ENCODE measurements at places on chromosomes 16 and 17.

DNA sequence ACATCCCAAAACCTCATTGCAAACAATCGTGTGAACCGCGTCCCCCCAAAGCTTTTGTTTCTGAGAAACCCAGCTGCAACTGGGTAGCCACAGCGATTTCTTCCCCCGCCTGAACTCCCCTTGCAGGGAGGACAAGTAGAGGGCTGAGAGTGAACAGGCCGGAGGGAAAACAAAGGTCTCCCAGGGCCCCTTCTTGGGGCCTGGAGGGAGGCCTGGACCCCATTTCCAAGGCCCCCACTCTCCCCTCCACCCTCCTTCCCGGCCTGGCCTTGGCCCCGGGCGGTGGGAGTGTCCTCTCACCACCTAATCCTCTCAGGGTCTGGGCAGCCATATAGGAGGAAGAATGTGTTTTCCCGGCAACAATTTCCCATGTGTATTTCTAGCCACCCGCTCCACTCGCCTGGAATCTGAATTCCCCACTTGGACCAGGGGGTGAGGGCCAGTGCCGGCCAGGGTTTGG, 2.6 kb downstream of the GLIS2 start:
- no peak for DNase-seq

DNA sequence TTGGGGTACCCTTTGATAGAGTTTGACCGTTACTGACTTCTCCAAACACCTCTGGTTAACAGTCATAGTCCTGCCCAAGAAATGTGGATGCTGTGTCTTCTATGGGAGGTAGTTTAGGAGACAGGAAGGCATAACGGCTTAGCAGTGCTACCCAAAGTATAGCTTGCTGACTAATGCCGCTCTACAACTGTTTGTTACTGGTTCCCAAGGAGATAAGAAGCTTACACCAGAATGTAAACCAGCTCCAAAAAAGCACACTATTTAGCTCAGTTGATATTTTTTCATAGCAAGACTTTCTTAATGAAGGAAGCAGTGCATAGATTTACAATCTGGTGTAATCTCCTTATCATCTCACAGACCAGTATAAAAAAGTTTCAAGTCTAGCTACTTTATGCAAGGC, 95.7 kb downstream of the HS3ST3B1 start:
- no peak for DNase-seq

DNA sequence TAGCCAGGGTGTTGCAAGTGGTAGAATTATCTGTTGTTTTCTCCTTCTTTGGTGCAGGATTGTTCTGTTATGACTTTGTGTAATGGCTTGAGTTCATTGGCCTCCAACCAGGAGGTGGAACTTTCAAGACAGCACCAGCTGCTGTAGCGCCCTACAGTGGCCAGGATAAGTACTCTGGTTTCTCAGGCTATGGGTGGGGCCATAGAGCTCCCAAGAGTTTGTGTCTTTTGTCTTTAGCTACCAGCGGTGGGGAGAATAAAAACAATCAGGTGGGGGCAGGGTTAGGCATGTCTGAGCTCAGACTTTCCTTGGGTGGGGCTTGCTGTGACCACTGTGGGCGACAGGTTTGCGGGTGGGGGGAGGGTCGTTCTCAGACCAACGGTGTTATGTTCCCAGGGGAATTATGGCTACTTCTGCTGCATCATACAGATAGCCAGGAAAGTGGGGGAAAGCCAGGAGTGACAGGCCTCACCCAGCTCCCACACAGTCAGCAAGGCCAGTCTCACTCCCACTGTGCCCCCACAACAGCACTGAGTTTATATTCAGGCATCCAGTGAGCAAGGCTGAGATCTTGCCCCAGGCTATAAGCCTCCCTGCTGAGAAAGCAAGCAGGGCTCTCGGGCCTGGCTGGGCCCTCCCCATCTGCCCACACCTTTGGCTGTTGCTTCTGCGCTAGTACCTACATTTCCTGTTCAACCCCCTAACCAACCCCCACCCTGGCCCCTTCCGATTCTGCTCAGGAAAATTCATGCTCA, 15.4 kb downstream of the ABCA10 start:
- DNase-seq: no peak

GRCh38 chr17:73588301-73588846, 55.9 kb downstream of the SDK2 start:
- no peak for DNase-seq

DNA sequence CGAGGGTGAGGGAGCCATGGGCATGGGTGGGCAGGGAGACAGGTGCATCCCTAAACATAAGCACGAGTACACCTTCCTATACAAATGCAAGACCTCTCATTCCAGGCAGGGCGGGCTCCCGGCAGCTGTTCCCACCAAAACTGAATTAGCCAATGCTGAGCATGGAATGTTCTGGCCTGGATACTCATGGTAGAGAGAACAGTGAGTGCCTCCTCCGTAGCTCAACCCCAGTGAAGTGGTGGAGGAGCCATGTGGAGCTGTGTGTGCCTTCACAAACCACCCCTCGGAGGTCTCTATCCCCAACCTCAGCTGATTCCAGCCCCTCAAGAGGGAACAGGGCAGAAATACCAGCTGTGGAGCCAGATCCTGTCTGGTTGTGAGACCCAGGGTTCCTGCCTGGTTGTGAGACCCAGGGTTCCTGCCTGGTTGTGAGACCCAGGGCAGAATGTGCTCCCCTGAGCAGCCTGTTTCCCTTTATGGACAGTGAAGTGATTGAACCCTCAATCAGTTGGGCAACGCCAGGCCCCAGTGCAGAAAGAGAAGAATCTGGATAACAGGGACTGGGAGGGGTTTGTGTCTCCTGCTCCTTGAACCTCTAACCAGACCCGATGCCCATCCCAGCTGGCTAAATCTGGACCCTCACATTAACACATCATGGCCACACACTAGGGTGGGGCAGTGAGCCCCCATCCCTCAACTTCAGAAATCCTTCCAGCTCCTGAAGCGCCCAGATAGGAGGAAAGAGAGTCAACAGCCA, 2.4 kb upstream of the CDH16 start:
- no peak for DNase-seq

DNA sequence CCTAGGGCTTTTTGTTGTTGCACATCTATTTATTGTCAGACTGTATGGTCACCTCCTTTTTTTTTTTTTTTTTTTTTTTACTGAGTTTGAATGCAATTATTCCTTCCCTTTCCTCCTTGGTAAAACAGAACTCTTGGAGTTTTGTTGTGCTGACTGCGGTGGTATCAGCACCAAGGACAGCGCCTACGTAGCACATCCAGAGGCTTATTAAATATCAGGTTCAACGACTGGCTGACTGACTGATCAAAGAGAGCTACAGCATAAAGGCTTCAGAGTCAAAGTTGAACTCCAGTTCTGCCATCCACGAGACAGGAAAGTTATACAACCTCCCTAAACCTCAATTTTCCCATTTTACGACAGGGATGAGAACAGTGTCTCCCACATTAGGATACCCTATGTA, 86.1 kb upstream of the RBFOX1 start:
- DNase-seq: no peak

DNA sequence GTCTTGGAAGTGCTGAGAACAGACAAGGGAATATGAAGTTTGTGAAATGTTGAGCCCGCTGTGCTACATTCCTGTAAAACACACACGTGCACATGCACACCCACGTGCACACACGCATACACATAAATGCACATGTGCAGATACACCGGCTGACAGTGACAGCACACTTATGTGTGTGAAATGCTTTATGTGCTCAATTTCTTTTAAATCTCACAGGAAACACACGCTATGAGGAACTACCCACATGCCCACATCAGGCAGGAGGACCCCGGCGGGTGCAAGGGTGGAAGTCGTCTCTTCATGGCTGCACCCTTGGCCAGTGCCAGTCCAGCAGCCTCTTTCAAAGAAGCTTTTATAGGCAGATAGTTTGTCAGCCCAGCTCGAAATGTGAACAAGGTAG, 561 bp upstream of the WFDC1 start:
- DNase-seq: no peak

DNA sequence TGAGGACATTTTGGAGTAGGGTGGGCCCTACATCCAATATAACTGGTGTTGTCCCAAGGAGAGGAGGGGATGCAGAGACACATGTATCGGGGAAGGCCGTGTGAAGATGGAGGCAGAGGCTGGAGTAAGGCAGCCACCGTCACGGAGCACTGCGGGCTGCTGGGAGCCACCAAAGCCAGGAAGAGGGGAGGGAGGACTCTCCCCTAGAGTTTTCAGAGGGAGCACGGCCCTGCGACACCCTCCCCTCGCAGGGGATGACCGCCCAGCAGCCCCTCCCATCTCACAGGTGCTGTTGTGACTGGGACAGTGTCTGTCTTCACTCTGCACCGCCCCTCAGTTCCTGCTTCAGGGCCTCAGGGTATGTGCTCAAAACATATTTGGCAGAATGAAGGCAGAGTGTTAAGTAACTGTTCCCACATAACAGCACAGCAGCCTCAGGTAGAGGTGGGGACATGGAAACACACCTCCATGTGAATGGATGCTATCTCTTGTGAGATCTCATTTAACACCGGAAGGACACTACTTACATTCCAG, 82.2 kb downstream of the RBFOX3 start:
- no peak for DNase-seq

DNA sequence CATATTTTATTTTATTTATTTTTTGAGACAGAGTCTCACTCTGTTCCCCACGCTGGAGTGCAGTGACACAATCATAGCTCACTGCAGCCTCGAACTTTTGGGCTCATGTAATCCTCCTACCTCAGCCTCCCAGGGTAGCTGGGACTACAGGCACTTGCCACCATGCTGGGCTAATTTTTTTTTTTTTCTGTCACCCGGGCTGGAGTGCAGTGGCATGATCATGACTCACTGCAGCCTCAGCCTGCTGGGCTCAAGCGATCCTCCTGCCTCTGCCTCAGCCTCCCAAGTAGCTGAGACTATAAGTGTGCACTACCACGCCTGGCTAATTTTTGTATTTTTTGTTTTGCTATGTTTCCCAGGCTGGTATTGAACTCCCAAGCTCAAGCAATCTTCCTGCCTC, 17.1 kb downstream of the UNC45B start:
- DNase-seq: no peak

DNA sequence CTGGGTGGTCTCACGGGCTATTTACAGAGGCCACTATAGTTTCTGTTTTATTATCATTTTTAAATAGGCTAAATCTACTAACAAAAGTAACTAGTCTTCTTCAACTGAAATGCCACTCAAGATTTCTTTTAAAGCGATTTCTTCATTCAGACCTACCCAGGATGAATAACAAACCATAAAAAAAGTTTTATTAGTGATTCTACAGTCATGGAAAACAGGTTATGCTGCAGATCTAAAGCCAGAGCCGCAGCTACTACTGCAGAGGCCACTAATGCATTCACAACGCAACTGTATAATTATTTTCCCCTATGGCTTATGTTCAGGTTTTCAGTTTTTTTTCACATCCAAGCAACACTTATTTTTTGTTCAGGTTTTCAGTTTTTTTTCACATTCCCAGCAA, 136.2 kb upstream of the AXIN2 start:
- DNase-seq: no peak

- no peak for DNase-seq
Observed at GRCh38 chr17:74659889-74660288, 36.4 kb upstream of the CD300E start.

DNA sequence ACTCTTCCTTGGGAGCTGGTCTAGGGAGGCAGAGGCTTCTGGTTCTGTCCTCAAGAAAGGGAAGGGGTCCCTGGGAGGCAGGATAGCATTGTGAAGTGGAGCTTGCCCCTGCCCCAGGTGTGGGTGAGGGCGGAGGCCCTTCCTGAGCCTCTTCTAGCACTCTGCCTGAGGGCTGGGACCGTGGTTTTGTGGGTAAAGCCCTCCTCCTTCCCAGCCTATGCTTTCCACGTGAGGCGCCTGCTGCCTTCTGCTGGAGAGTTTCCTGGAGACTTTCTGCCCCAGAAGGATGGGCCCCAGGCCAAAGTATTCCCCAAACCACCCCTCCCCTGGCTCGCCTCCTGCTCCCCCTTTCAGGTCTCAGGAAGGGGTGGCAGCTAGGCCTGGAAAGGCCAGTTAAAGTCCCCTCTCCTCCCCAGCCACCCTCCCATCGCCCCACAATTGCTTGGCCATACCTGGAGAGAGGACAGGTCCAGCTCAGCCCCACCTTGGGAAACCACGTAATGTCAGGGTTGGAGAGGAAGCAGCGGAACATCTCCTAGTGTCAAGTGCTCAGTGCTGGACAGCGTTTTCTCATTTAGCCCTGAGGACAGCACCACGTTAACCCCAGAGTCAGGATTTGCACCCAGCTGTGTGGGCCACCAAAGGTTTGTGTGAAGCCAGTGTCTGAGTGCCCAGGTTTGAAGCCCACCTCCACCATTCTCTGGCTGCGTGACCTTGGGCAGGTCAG, 5.6 kb downstream of the SBK1 start:
- no peak for DNase-seq

DNA sequence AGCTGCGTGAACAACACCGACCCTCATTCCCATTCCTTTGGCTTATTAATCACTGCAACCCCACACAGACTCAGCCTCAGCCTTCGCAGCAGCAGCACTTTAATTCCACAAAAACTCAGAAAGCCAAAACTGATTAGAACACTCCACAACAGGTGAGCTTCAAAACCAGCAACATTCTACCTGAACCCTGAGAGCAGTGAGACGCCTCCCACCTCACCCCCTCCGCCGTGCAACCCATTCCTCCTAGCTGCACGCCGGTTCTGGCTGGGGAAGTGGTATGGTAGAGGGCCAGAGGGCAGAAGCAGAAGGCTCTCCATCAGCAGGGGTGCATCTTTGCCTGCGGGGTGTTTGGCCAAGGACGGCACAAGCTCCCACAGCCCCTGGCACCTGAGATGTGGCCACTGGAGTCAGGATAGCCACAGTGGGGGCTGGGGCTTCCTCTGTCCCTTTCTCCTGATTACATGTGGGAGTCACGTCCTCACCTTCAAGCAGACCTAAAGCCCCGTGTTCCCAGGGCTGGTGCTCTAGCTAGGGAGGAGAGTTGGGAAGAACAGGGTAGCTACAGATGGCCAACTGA, 1.6 kb downstream of the BORCS6 start:
- no peak for DNase-seq

- no peak for DNase-seq
Observed at GRCh38 chr17:64074704-64075426, 54.4 kb upstream of the ICAM2 start.

DNA sequence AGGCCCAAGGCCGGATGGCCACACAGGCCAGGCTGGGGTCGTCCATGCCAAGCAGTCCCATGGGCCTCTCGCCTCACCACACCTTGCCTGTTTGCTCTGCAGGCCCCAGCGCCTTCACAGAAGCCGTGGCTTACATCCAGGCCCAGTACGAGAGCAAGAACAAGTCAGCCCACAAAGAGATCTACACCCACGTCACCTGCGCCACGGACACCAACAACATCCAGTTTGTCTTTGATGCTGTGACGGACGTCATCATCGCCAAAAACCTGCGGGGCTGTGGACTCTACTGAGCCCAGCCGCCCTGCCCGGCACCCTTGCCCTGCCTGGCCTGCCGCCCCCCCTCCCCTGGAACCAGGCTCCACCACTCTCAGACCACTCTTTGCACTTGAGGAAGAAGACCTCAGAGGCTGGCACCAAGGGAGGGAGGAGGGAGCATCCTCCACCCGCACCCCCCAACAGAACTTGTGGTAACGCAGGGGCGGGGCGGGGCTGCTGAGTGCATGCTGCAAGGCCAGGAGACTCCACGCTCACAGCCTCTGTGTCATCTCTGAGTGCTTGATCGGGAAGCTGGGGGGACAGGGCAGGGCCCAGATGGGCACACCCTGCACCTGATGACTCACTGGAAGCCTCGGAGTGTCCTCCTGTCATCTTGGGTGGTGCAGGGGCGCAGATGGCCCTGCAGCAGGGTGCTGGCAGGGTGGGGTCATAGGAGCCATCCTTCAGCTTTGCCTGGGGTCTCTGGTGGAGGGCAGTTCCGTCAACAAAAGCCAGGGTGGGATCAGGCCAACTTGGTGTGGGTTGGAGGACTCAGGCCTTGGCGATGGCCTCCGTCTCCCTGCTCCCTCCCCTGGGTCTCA, 81.5 kb downstream of the AMFR start:
- no peak for DNase-seq

- DNase-seq: no peak
Observed at GRCh38 chr16:80034948-80035663, 434.6 kb upstream of the MAF start.

All from esophagus squamous epithelium (tissue), 5 donors.